Central memory CD4-positive, alpha-beta T cell (primary cell): ENCODE measurements at places on chromosomes 4 and X.

DNA sequence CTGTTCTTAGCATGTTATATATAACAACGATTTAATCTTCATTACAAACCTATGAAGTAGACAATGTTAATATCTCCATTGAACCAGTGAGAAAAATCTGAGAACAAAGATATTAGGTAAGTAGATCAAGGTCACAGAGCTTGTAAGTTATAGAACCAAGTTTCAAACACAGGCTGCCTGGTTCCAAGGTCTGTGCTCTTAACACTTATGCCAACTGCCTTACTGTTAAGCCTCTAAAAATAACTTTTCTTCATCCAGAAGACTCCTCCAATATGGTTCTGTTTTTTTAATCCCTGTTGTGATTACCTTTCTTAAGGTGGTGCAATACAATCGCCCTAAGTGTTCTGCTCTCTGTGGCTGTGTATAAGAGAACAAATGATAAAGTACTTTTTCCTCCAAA is 282.0 kb upstream of the GRID2 start:
- no peak for DNase-seq

GRCh38 chrX:110852180-110852579 is 56.6 kb upstream of the CHRDL1 start:
- no peak for DNase-seq

DNA sequence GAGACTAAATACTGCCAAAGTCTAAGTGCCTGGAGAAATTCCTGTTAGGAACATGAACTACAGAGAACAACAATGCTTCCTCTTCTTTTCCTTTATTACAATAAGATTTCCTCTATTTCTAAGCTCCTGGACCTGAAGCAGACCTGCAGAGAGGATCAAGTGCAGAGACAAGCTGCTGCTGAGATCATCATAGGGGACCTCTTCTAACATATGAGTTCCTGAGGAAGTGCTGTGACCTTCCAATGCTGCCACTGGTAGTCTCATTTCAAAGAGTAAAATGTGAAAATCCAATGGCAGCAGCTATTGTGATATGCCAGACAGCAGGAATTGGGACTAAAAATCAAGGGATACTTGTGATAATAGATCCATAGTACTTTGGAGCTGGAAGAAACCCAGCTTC is 28.0 kb downstream of the CCNG2 start:
- no peak for DNase-seq

DNA sequence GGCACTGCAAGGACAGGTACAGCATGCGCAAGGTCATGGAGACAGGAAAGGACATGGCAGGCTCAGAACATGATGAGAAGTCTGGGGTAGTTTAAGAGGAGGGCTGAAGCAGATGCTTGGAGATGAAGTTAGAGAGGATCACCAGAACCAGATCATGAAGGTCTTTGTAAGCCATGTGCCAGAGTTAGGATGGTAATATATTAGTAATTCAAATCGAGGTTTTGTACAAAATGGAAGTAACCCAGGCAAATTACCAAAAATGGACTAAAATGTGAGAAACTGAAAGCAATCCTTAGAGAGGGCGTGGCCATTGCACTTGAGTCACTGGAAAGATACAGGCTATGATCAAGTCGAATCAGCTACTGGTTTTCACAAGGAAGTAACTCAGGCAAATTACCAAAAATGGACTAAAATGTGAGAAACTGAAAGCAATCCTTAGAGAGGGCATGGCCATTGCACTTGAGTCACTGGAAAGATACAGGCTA is 13.5 kb downstream of the RXFP1 start:
- no peak for DNase-seq

DNA sequence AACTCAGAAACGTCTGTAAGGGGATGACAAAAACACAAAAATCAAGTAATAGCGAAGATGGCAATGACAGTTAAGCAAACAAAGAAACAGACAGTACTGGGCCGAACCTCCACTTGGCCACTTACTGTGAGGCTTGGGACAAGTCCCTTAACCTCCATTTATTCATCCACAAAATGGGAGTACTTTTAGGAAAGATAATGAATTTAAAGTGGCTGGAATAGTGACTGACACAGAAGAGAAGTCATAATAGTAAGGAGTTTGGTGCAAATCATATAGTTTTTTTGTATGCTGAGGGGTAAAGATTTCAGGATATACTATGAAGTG is 1.4 kb upstream of the TLR6 start:
- DNase-seq: no peak

GRCh38 chr4:2818351-2818939 is 25.2 kb upstream of the ADD1 start:
- DNase-seq: no peak

DNA sequence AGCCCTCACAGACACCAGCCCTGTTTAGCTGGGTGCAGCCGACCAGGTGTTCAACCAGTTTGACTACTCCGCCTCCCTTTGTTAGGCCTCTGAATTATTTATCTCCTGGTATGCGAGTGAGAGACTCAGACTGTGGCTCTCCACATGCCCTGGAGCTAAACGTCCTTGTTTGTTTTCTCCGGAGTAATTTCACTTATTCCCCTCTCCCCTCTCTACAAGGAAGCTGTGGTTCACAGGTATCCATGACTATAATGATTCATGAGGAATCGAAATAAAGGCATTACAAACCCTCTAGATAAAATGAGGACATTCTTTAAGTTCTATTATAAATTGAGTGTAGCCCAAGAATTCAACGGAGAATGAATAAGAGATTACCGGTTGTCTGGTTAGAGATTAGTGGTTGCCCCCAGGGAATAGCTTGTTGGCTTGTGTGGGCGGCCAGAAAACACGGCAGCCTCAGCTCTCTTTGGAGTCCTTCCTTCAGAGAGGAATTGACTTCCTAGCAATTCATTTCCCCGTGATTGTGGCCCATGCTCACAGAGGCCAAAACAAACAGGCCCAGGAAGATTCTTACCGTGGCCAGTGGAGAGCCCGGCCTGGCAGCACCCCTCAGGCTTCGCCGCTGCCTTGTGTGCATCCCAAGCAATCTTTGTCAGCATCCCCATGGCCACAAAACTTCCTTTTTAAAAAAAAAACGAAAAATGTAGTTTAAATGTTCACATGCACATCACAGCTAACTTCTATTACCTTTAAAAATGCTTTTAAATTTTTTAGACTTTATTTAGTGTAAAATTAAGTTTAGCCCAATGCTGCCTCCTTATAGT is 60.2 kb upstream of the CBR4 start:
- DNase-seq: no peak
